ENCODE measurements at places on chromosomes 3 and 15. TPM values are rescaled to one million over a fixed set of nuclear protein-coding genes. Genes with fewer than 3 reads are reported as not detected.

The DISP2 gene
- 0.07 TPM for polyA plus RNA-seq

The UROC1 gene
- polyA plus RNA-seq: 2.0 TPM

The NUDT16 gene
- polyA plus RNA-seq: 7.7 TPM

The SNTN gene
- polyA plus RNA-seq: not detected

The MGA gene
- 5.3 TPM for polyA plus RNA-seq

The ANKRD63 gene
- polyA plus RNA-seq: not detected

The GHRL gene
- not detected for polyA plus RNA-seq

The IGSF10 gene
- 0.16 TPM for polyA plus RNA-seq

The RLBP1 gene
- 0.22 TPM for polyA plus RNA-seq

The CD86 gene
- not detected for polyA plus RNA-seq

The EFHB gene
- polyA plus RNA-seq: 0.42 TPM

DNA sequence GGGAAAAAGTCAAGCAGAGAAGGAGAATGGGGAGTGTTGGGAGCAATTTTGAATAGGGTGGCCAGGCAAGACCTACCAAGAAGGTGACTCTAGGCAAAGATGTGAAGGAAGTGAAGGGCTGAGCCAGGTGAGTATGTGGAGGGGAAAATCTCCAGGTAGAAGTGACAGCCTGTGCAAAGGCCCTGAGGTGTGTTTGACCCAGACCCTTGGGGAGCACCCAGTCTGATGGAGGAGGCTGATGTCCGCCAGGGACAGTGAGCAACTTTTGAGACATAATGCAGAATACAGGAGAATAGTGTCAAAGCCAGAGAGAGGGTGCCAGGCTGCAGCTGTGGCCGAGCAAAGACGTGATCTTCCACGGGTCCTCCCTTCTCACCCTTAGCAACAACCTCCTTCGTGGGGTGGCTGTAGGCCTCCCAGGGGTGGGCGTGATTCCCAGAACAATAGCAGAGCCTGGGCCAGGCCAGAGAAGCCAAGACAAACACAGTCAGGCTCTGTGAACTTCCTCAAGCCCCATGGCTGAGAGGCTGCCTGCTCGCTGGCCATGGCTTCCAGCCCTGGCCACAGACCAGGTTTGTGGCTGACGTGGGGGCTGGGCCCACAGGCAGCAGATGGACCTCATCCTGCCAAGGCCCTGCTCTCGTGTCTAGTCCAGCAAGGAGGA is 58.1 kb downstream of the SLC6A6 start:
- DNase-seq: no peak

GRCh38 chr15:76073554-76073953 is 13.8 kb downstream of the TMEM266 start:
- no peak for DNase-seq

GRCh38 chr15:62027263-62027565 is 33.0 kb downstream of the VPS13C start:
- no peak for DNase-seq

- DNase-seq: no peak
These were observed 464 bp downstream of the SOX2 start for GRCh38 chr3:181712226-181712552.

DNA sequence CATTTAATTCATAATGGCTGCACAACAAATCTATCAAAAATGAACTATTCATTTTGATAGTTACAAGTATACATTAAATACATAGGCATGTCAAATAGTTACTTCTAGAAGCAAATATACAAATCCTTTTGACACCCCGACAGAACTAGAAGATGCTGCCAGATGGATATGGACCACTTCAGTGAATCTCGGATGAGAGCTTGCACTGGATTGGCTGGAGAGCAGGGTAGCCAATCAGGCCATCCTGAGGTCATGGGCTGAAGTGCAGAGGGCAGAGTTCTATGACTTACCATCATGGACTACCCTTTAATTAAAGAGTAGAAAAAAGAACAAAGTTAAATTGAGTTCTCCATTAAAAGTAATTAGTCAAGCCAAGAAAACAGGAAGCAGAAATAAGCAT is 8.3 kb downstream of the CCNL1 start:
- no peak for DNase-seq

GRCh38 chr15:70789213-70789612 is 25.9 kb upstream of the UACA start:
- no peak for DNase-seq

DNA sequence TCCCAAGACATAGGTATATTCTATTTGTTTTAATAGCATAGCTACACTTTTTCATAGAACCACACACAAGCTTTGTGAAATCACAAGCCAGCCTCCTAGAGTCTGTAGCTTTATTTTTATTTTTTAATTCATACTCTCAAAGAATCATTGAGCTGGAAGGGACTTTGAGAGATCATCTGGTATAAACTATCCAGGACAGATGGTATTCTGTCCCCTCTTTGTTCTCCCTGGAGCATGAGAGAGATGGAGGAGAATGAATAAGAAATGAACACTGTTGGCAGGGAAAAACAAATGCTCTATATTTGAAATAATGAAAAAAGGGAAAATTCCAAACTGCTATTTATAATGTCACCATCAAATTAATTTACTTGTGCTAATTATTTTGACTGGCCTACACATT is 338.7 kb upstream of the IL12A start:
- no peak for DNase-seq

- DNase-seq: no peak
These were observed 1.5 kb downstream of the LRRK1 start for GRCh38 chr15:100920516-100921135.

DNA sequence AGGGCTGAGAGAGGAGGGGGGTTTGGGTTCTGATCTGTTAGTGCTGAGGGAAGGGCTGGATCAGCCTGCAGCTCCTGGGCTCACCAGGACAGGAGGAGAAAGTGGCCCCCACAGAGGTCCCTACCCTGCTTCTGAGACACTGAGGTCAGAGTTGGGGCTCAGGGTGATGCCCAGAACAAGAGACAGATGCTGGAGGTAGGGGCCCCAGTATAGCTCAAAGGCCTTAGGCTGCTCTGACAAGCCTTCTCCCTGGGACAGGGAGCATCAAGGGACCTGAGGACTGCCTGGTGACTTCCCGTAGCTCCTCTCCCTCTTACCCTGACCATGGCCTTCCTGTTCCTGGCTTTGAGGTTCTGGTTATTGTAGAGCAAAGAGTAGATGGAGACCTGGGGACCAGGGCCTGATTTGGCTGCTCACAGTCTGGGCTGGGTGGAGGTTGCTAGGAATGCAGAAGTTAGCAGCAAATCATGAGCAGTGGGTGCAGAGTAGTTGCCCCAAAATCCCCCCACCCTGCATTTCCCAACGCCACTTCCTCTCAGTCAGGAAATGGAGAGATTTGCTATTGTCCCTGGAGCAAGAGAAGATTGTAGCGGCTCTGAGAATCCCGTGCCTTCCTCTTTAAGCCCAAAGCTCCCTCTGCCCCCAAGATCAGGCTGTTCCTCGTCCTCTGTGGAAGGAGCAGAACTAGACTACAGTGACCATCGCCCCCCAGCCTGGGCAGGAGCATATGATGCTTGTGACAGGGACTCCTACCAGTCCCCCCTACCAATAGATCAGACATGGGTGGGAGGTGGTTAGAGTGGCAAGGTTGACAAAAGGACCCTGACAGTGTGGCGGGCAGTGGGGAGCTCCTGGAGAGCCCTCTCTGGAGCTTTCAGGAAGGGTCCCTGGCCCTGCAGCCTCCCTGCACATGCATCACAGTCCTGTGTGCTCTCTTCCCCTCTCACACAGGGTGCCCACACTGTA is 47.4 kb upstream of the SEC22A start:
- DNase-seq: no peak

DNA sequence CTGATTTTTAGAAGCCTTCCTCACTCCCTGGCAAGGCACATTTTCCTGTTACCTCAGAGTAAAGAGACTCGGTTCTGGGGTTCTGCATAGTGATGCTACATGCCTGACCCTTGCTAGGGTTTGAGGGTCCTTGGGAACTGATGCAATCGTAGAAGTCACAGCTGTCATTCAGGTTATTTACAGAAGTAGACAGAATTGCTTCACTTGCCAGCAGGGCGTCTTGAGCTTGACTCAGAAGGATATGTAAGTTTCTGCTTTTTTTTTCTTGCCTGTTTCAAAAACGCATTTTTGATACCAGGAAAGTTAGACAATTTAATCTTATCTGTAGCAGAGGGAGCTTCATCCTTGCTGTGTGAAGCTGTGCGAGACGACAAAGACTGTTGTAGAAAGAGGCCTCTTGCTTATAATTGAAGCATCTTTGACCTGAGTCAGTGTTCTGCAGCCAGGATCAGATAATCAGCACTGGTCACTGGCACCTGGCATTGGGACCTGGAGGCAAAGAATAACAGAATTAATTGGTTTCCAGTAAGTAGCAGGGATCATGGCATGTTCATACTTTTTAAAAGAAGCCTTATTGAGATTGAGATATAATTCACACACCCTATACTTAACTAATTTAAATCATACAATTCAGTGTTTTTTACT is 24.8 kb downstream of the CACNA1D start:
- no peak for DNase-seq

GRCh38 chr15:57025264-57025926 is 107.0 kb downstream of the TCF12 start:
- DNase-seq: no peak

DNA sequence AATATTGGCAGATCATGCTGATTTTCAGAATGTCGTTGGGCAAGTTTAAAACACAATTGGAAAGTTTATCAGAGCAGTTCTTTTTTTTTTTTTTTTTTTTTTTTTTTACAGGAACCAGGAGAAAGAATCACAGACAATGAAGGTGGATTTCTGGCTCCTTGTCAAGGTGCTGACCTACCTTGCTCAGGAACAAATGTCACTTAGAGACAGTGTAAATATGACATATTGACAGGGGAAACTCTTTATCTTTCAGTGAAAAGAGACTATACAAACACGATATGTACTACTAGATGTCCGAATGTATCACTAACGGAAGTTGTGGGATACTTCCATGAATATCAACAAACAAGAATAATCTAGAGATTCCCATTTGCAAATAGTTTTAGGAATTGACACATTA is 237.3 kb downstream of the FMN1 start:
- DNase-seq: no peak

GRCh38 chr3:143220741-143221140 is 101.2 kb downstream of the CHST2 start:
- no peak for DNase-seq

GRCh38 chr3:188166441-188166840 is 12.5 kb downstream of the LPP start:
- DNase-seq: no peak

DNA sequence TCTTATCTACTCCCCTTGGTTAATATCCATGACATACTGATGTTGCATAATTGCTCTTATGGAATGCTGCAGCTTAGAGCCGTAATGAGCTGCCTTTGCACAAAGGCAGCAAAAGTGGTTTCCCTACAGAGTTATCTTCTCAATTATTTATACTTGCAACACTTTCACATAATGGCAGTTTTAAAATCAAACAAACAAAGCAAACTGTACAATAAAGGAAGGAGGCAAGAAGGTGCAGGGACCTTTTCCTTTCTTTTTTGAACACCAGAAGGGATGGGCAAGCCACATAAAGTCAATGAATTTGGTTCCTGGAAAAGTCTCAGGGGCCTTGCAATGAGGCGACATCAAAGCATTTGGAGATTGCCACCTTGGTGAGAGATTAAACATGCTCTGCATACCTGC is 188.0 kb downstream of the MEIS2 start:
- no peak for DNase-seq

- DNase-seq: no peak
These were observed 883 bp downstream of the MAGEF1 start for GRCh38 chr3:184710870-184711492.
